ENCODE measurements at places on chromosomes 3 and 15.

DNA sequence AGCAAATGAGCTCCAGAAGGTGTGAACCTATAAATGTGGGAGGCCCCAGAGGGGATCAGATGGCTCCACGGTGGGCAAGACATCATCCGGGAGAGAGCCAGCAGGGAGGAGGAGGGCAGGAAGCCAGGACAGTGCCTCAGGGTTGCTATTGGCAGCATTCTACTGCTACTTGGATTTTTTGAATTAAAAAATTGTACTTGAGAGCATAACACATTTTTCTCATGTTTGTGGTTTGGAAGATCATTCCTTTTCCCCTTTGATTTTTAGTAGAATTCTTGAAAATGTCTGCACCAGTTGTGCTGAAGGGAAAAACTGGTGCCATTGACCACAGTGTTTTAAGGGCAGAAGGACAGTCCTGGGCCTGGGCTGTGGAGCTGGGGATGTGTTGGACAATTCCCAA, 59.2 kb downstream of the LYZL4 start:
- DNase-seq = no peak

- DNase-seq = no peak
These were observed 114.0 kb downstream of the FOXB1 start for GRCh38 chr15:60118146-60118545.

- no peak for DNase-seq
These were observed 52.2 kb upstream of the HES1 start for GRCh38 chr3:194083637-194084224.

DNA sequence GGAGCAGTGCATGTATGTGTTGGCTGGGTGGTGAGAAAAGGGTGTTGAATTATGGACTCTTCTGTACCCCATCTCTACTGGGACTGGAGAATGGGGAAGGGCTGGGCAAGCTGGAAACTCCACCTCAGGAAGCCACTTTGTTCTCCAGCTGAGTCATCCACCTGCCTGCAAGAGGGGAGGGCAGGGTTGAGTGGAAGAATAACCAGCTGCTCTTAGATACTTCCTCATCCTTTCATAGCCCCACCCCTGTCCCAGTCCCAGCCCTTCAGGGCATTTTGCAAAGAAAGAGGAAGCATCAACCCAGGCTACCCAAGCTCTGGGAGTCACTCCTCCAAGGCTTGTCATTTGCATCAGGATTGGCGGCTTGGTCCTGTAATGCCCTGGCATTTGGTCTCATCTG, 33.1 kb downstream of the RAB11A start:
- peak; percentile 34 for DNase-seq

- DNase-seq = no peak
These were observed 56.0 kb upstream of the CHRNA7 start for GRCh38 chr15:31974154-31974794.

GRCh38 chr15:76146812-76147211, 87.0 kb downstream of the TMEM266 start:
- DNase-seq = no peak

- no peak for DNase-seq
These were observed 28.9 kb upstream of the DCBLD2 start for GRCh38 chr3:98930413-98930812.

- DNase-seq = no peak
These were observed 5.5 kb upstream of the CTSH start for GRCh38 chr15:78950343-78950742.

- DNase-seq = peak; percentile 24
These were observed 635 bp downstream of the CD276 start for GRCh38 chr15:73684581-73685455.

DNA sequence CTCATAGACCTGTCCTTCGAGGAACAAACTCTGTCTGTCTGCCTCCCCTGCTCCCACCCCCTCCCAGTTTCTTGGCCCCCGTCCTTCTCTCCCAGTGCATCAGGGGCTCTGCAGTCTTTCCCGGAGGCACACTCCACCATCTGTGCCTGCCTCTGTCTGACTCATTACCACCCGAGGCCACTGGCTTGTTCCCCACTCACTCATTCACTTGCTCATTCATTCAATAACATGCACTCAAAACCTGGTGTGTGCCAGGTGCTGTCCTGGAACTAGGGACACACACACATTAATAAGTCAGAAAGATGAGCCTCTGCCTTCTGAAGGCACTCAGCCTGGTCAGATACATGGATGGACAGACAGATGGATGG, 12.4 kb downstream of the AMIGO3 start:
- no peak for DNase-seq

DNA sequence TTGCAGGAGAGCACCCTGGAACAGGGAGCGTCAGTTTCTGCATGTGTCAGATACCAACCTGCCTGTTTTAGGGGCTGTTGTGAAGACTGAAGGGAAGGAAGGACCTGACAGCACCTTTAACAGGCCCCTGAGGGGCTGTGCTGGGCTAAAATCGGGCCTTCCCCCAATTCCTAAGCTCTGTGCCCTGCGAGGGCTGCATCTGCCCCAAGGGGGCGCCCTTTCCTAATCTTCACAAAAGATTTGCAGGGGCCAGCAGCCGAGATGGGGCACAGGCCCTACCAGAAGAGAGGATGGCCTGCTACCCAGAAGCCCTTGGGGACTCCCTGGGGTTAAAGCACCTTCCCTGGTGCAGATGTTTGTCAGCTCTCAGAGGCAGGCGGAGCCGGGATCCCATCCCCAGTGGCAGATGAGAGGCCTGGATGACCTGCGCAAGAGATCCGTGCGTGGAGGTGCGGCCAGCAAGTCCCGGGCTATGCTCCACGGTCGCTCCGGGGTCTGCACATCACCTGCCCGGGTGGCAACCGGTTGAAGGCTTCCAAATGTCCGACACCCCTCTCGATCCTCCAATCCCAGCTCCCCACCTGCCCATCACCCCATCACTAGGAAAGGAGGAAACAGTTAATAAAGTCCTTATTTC, 53.6 kb downstream of the RHCG start:
- peak; percentile 48 for DNase-seq

DNA sequence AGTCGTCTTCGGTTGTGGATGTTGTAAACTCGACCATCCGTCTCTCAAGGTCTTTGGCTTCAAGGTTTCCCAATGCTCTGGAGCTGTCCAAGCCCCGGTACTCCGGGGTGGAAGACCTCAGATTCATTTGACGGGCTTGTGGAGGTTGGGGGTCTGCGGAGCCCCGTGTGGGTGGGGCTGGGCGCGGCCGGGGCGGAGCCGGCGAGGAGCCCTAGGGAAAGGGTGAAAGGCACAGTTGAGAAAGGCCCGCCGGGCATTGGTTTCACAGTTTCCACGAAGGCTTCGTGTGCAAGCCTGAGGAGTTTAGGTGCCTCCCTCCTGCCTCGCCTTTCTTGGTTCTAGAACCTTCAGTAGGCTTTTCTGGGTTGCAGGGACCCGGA, 360 bp upstream of the MGA start:
- no peak for DNase-seq

DNA sequence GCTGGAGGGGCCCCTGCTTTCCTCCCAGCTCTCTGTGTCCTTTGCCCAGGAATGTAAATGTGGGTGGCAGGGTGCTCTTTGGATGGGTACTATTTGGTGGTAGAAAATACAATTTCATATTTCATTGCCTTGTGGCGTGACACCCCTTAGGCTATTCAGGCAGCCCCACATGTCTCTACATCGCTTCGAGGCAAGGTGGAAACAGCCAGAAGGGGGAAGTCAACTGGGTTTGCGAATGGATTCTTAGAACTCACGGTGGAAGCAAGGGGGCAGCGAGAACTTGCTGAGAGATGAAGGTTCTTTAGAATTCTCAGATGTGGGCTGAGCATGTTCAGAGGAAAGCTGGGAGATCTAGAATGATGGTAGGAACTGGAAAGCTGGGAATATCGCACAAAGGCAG, 25.3 kb downstream of the PLA2G4D start:
- no peak for DNase-seq

- DNase-seq = no peak
These were observed 50.7 kb upstream of the AGBL1 start for GRCh38 chr15:86028961-86029360.

DNA sequence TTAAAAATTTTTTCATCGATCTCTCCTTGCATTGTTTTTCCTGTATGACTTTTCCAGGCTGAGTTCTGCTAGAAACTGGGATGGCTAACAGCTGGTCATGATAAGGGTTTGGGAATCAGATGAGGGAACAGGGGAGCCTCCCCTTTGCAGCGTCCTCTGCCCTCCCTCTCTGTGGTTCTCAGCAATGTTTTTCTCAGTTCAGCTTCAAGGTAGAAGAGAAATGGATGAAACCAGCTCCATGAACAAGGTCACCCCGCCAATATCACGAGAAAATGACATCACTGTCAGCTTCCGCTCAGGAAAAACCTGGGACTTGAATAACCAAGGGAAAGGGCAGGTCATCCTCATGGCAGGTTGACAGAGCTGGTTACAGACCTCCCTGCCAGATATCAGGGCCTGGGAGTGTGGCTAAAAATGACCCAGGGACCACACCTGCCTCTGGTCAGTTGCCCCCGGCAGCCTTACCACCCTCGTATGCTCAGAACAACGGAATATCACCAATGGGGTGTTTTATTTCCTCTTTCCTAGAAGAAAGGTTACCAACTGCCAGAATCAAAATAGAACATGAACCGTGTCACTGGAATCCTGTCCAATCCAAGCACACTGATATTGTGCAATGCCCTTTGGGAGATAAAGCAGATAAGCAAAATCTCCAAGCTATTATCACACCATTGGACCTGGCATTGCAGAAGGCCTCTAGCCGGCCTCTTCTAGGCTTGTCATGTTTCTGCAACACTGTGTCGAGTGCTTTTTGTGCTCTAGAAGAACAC, 26.1 kb downstream of the LSM3 start:
- no peak for DNase-seq

- DNase-seq = no peak
These were observed 52.4 kb downstream of the KLHL25 start for GRCh38 chr15:85742186-85742821.

DNA sequence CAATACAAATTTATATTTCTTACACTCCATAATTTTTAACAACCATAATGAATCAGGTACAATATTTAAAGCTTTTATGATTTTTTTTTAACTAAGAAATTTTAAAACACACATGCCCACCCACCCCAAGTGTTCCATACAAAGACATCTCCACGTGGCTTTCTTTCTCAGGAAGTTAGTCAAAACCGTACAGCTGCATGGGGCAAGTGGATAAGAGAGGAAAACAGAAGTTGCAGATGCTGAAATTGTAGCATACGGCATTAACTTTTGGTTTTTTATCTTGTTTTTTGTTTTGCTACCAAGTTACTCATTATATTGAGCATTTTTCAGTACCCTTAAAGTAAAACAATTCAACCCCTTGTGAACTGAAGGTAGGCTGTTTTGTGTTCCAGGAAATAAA, 14.8 kb downstream of the GNB4 start:
- no peak for DNase-seq

GRCh38 chr3:188021041-188021440, 132.9 kb upstream of the LPP start:
- DNase-seq = no peak

DNA sequence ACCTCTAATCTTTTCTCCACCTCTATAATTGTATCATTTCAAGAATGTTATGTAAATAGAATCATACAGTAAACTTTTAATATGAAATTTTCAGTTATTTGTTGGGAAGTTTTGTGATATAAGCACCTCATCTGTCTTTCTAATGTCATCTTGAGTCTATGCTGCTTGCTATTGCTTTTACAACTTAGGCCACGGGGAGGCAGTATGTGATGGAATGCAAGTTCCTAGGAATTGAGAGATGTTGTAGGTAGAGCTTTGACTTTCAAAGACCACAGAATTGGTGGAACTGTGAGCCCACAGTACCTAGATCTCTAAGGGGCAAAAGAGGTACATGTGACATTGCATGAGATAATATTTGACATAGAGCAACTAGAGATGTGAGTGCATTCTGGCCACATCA, 328.3 kb downstream of the MFSD1 start:
- DNase-seq = no peak

- no peak for DNase-seq
These were observed 98.4 kb upstream of the LRRFIP2 start for GRCh38 chr3:37272741-37273140.

GRCh38 chr3:10198761-10199649, 34.3 kb downstream of the IRAK2 start:
- peak; percentile 85 for DNase-seq

DNA sequence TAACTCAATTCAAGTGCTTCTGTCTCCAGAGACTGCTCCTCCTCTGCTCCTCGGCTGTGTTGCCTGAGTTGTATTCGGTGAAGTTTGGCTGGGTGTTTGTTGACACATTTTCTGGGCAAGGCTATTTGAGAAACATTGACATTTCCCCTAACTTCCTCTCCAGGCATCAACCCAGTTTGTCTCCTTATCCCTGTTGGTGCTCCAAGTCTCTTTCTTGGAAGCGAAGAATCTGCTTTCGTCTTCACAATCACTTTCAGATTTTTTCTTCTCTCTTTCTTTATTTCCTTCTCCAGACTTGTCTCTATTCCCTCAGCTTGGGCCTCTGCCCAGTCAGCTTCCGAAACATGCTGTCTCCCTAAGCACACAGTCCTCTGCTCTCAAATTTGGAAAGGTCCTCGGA, 84.7 kb downstream of the ETV5 start:
- no peak for DNase-seq

GRCh38 chr15:39874890-39875549, 45.0 kb downstream of the GPR176 start:
- DNase-seq = peak; percentile 13

- peak; percentile 79 for DNase-seq
These were observed 40.6 kb downstream of the MYO5C start for GRCh38 chr15:52255008-52255407.

DNA sequence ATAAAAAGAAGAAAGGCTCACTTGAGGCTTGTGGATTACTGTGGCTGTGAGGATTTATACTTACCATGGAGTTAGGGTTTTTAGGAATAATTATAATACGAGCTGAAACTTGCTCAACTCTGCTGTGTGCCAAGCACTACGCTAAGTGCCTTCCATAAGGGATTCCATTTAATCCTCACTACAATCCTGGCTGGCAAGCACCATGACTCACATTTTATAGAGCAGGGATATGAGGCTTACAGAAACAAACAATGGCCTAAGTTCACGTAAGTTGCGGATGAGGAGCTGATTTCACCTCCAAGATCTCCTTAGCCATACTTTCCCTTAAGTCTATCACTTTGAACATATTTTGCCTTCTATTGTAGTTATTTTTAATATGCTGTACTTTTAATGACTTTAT, 43.9 kb upstream of the ARL8B start:
- peak; percentile 66 for DNase-seq

GRCh38 chr15:56036546-56037067, 43.2 kb upstream of the NEDD4 start:
- no peak for DNase-seq

- DNase-seq = peak; percentile 80
These were observed 40.0 kb downstream of the ARRDC4 start for GRCh38 chr15:98000249-98001203.

- DNase-seq = no peak
These were observed 34.3 kb downstream of the CCDC66 start for GRCh38 chr3:56591262-56591661.

GRCh38 chr3:128483657-128484403, 9.2 kb downstream of the GATA2 start:
- DNase-seq = no peak

DNA sequence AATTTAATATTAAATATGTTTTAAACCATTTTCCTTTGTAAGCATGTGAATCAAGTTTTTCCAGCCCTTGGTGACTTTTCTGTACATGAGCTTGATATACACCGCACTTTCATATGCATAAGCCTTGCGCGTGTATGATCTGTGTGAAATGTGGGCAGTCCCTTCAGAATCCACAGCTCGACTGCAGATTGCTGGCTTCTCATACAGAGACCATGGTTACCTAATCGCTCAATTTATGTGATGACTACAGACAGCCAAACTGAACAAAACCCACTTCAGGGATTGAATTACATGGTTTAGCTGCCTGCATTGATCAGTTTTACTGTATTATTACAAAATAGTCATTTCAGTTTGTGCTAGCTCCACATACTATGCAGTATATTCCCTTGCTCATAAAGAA, 212.3 kb upstream of the NECTIN3 start:
- no peak for DNase-seq

GRCh38 chr3:152386208-152386607, 117.5 kb downstream of the MBNL1 start:
- DNase-seq = no peak
